Heart left ventricle (tissue), 16 donors: ENCODE measurements at places on chromosomes 13 and 19.
A peak's percentile ranks its signal among the peaks of the same experiment; 100 is the strongest.

DNA sequence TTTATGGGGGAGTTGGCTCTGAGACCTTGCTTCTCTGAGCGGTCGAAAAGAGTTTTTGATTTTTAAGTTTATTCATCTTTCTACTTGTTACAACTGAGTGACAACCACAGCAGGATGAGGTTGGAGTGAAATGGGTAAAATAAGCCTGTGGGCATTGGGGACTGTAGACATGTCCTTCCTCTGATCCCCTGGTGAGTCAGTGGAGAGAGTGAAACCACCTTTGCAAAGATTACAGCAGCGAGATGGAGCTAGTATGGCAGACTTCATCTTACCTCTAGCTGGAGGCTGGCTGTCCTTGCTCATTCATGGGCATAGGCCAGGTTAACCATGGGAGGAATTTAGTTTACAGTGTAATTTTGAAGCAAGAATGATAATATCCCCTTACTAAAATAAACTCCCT lies 30.9 kb upstream of the PSG9 start:
- DNase-seq: no peak
- H3K36me3 ChIP-seq: no peaks in the 10 kb centered on the region
- H3K27me3 ChIP-seq: no peaks in the 10 kb centered on the region
- no peak overlapping the region for H3K27ac ChIP-seq

- H3K4me3 ChIP-seq: no peak overlapping the region
- no peaks in the 10 kb centered on the region for H3K4me1 ChIP-seq
These were observed 424.1 kb upstream of the DACH1 start for GRCh38 chr13:72290962-72291681.

DNA sequence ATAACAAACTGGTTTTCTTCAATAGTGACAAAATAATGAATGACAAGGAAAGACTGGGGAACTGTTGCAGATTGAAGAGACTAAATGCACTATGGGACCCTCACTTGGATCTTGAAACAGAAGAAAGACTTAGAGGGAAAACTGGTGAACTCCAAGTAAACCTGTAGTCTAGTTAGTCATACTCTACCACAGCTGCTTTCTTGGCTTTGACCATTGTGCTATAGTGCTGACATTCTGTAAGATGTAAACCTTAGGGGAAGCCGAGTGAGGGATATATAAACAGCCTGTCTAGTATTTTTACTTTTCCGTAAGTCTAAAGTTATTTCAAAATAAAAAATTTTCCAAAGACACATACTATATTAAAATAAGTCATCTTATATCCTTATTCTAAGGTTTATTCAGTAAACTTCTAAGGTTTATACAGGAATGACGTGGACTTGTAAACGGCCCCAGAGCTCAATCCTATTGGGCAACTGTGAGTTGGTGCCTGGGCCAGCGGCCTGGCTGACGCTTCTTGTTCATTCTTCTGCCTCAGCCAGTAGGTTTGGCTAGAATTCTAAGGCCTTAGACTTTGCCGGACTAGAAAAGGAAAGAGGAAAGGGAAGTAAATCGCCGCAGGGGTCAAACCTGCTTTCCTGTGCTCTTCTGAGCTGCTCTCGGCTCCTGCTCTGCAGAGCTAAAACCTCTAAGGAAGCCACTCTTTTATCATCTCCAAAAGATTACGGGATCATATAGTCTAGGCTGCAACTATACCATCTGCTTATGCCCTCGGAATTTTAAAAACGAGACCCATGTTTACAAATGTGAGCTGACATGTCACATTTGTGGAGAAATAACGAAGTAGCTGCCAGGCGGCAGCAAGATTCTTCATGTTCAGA lies 33.6 kb upstream of the UBE2L5 start:
- no peaks in the 10 kb centered on the region for H3K36me3 ChIP-seq
- no peak overlapping the region for H3K27ac ChIP-seq
- no peaks in the 10 kb centered on the region for H3K4me1 ChIP-seq
- H3K27me3 ChIP-seq: no peaks in the 10 kb centered on the region

GRCh38 chr13:33610438-33611120 lies 207.4 kb upstream of the RFC3 start:
- H3K4me3 ChIP-seq: peak overlapping the region; percentile 32
- DNase-seq: peak; percentile 64
- peak overlapping the region; percentile 88 for H3K27ac ChIP-seq
- no peaks in the 10 kb centered on the region for H3K36me3 ChIP-seq
- H3K27me3 ChIP-seq: no peaks in the 10 kb centered on the region
- H3K4me1 ChIP-seq: peaks cover 23% of the 10 kb centered on the region

- no peaks in the 10 kb centered on the region for H3K4me1 ChIP-seq
- no peaks in the 10 kb centered on the region for H3K36me3 ChIP-seq
- no peak overlapping the region for H3K27ac ChIP-seq
- H3K4me3 ChIP-seq: no peak overlapping the region
These were observed 1432.4 kb upstream of the ATXN8OS start for GRCh38 chr13:68675209-68675608.

GRCh38 chr13:54573186-54573585 lies 1544.6 kb downstream of the OLFM4 start:
- H3K27me3 ChIP-seq: no peaks in the 10 kb centered on the region
- H3K27ac ChIP-seq: no peak overlapping the region
- H3K36me3 ChIP-seq: no peaks in the 10 kb centered on the region
- no peak for DNase-seq
- H3K4me1 ChIP-seq: no peaks in the 10 kb centered on the region

- no peak overlapping the region for H3K27ac ChIP-seq
- no peaks in the 10 kb centered on the region for H3K27me3 ChIP-seq
- peaks cover 24% of the 10 kb centered on the region for H3K4me1 ChIP-seq
- peaks cover 29% of the 10 kb centered on the region for H3K36me3 ChIP-seq
- no peak overlapping the region for H3K4me3 ChIP-seq
- no peak for DNase-seq
These were observed 47.9 kb downstream of the KDM4B start for GRCh38 chr19:5016781-5017180.

GRCh38 chr19:18317961-18318800 lies 4.7 kb downstream of the LSM4 start:
- no peaks in the 10 kb centered on the region for H3K27me3 ChIP-seq
- peaks cover 30% of the 10 kb centered on the region for H3K4me1 ChIP-seq

DNA sequence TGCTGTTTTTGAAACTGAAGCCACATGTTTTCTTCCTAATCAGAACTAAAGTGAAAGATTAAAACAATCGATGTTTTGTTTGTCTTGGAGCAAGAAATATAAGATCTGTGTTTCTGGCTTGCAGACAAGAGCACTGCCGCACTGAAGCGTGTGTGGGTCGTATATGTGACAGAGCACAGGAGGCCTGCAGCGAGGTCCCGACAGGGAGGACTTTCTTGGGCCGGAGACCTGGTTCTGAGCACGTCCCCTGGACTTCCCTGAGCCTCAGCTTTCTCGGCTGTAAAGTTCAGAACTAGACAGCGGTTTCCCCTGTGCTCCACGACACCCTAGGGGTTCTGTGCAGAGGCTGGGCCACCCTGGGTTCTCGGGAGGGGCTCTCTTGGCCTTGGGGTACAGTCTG lies 60.5 kb downstream of the GADD45B start:
- no peaks in the 10 kb centered on the region for H3K36me3 ChIP-seq
- H3K27ac ChIP-seq: no peak overlapping the region
- H3K27me3 ChIP-seq: no peaks in the 10 kb centered on the region
- no peak for DNase-seq
- H3K4me3 ChIP-seq: no peak overlapping the region
- peaks cover 13% of the 10 kb centered on the region for H3K4me1 ChIP-seq

GRCh38 chr19:2625434-2625833 lies 77.1 kb downstream of the GNG7 start:
- H3K27ac ChIP-seq: peak overlapping the region; percentile 77
- no peak for DNase-seq
- peaks cover 32% of the 10 kb centered on the region for H3K4me1 ChIP-seq
- H3K36me3 ChIP-seq: no peaks in the 10 kb centered on the region

DNA sequence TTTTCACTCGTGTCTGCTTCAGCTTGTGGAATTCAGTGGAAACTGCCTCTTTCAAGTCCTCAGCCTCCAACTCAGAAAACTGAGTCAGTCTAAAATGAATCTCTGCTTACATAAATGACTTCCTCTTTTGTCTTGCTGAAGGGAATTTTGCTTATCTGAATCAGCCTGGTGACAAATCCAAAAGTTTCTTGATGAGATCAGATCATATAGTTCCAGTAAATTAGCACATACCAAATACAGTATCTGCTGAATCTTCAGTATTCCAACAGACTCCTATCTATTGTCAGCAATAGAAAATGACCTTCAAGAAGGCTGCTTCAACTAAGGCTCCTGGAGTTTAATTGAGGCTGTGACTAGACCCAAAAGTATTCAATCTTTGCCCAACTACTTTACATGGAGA lies 290.0 kb downstream of the MZT1 start:
- no peaks in the 10 kb centered on the region for H3K36me3 ChIP-seq
- H3K27ac ChIP-seq: no peak overlapping the region
- H3K4me1 ChIP-seq: no peaks in the 10 kb centered on the region

DNA sequence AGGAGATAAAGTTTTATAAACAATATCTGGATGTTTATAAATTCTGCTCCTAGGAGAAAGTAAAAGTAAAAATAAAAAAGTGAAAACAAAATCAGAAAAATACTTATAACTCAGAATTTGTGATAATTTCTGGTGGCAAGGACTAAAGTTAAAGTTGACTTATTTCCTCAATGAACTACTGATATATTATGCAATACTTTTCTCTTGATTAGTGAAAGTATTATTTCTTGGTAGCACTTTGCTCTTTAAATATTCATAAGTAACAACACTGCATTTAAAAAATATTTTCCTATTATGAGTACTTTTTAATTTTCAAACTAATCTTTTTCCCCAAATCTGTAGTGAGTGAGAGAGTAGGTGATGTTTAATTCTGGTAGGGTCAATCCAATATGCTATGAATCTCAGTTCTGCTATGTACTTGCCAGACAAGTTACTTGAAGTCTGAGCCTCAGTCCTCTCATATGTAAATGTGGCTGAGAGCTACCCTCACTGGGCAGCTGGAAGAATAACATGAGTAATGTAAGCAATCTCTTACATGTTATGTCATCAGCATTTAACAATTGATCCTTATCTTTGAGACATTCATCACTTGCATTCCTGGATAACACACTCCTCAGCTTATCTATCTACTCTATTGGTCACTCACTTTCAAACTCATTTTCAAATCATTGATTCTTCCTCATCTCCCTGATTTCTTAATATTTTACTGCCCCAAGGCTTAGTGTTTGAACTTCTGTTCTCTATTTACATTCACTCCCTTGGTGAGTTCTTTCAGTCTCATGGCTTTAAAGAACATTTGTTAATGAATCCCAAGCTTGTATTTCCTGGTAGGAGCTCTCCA lies 239.0 kb downstream of the RGCC start:
- no peak overlapping the region for H3K4me3 ChIP-seq
- no peak for DNase-seq
- H3K27ac ChIP-seq: no peak overlapping the region
- H3K36me3 ChIP-seq: no peaks in the 10 kb centered on the region

DNA sequence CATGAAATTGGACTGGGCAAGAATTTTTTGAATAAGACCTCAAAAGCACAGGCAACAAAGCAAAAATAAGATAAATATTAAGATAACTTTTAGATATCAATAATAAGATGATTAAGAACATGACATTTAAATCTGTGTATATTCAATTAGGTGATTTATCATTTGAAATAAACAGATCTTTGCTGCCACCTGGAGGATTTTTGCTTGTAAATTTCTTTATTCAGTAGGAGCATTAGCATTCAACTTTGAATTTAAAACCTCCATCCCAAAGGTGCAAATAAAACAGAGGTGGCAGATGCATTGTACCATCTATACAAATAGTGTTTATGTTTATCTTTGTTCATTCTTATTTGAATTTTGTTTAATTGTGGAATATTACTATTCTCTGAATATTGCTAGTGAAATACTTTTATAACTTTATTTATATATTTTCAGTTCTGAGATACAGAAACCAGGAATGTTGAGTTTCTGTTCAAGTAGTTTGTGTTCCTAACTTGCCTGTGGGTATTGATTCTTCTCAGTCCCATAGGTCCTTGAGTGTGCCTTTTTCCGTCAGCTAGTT lies 20.9 kb downstream of the COG6 start:
- peaks cover 36% of the 10 kb centered on the region for H3K36me3 ChIP-seq
- H3K27me3 ChIP-seq: no peaks in the 10 kb centered on the region
- no peaks in the 10 kb centered on the region for H3K4me1 ChIP-seq
- no peak overlapping the region for H3K27ac ChIP-seq
- DNase-seq: no peak

DNA sequence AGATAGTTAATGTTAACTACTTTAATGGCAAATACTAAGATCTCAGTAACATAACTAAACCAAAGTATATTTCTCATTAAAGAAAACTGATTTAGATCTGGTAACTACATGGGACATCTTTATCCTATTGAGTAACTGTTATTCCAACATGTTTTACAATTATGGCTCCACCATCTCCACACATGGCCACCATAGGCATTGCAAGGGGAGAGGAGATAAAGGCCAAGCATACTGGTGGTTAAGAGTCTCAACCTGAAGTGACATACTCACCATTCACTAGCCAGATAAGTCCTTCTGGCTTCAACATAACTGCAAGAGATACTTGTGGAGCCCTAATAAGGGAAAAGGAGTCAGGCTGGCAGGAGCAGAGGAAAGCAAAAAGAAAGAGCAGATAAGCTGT lies 1586.4 kb upstream of the SPRY2 start:
- no peaks in the 10 kb centered on the region for H3K36me3 ChIP-seq
- H3K4me1 ChIP-seq: no peaks in the 10 kb centered on the region
- H3K27ac ChIP-seq: no peak overlapping the region
- H3K4me3 ChIP-seq: no peak overlapping the region
- H3K27me3 ChIP-seq: no peaks in the 10 kb centered on the region

- H3K36me3 ChIP-seq: no peaks in the 10 kb centered on the region
- no peak for DNase-seq
These were observed 11.8 kb downstream of the DOCK9 start for GRCh38 chr13:98966019-98966418.

GRCh38 chr13:113002206-113002912 lies 33.3 kb downstream of the MCF2L start:
- peak overlapping the region; percentile 39 for H3K4me3 ChIP-seq
- no peak for DNase-seq
- peaks cover 27% of the 10 kb centered on the region for H3K4me1 ChIP-seq
- H3K27me3 ChIP-seq: no peaks in the 10 kb centered on the region
- H3K27ac ChIP-seq: no peak overlapping the region

DNA sequence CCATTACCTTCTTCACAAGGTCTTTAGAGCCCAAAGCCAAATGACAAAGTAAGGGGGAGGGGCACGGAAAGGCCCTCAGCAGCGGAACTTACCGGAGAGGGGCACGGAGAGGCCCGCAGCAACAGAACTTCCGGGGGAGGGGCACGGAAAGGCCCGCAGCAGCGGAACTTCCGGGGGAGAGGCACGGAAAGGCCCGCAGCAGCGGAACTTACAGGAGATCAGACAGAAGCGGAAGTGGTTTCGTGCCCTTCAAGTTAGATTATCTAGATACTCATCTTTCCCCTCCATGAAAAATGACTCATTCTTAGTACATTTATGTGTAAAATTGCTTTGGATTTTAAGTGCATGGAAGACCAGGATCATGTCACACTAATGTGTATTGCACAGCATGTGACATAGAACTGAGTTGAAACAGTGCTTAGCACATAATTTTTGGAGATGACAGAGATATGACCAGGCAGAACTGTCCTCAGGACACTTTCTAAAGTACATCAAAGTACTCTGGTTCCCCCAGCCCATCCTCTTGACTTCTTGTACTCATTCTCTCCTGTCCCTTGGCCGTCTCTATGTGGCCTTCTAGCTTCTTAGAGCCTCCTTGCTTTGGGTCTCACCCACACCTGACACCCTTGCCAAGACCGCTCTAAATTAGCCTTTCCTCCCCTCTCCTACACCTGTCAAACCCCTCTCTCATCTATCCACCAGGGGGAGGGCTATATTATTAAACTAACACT lies 25.7 kb upstream of the TPTE2 start:
- H3K4me3 ChIP-seq: peak overlapping the region; percentile 3
- no peaks in the 10 kb centered on the region for H3K36me3 ChIP-seq
- H3K4me1 ChIP-seq: no peaks in the 10 kb centered on the region
- DNase-seq: peak; percentile 70
- no peak overlapping the region for H3K27ac ChIP-seq
- no peaks in the 10 kb centered on the region for H3K27me3 ChIP-seq
